ENCODE measurements at places on chromosomes 5 and 9. TPM values are rescaled to one million over a fixed set of nuclear protein-coding genes. Genes with fewer than 3 reads are reported as not detected.

DNA sequence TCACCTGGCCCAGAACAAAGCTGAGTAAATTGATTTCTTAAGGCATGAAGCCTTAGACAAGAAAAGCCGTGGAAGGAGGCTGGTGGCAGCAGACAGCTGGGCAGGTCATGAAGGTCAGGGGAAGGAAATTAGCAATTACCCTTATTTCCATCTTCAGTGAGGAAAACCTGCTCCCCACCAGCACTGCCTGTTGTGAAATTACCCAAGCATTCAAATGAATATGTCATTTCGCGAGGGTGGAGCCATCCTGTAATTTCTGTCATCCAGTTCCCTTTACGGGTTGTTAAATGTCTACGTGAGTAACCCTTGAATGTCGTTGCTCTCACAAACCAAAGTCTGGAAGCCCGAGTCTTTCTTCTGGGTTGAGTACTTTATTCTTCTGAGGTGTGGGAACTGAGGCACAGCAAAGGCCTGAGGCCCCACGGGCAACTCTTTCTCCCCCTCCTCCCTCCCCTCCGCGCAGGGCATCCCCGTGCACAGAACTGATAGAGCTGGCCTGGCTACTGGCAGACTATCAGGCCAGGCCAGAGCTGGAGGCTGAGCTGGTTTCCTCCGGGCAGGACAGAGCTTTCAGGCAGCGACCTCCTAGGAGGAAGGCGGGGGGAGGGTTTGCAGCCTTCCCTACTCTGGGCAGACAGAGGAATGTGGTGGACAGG, 22.0 kb upstream of the AK3 start:
- DNase-seq = peak; percentile 68

- DNase-seq = no peak
Measured at GRCh38 chr5:75567710-75568109, 43.5 kb upstream of the ANKDD1B start.

- no peak for DNase-seq
Measured at GRCh38 chr5:116645627-116646026, 71.0 kb upstream of the SEMA6A start.

TMOD1 gene
- 0.69 TPM for total RNA-seq

F2RL1 gene
- total RNA-seq = 27.1 TPM

HEMGN gene
- total RNA-seq = not detected

TMC1 gene
- 0.54 TPM for total RNA-seq

LRRTM2 gene
- total RNA-seq = not detected
